Activated CD4-positive, alpha-beta T cell treated with anti-CD3 and anti-CD28 coated beads, Interleukin-2, amount 10 ng/mL, durations not matched to agents 24 days and 14 days (primary cell): ENCODE measurements at places on chromosomes 7 and 10.

- H3K4me1 ChIP-seq: peaks cover 3% of the 10 kb centered on the region
- H3K4me3 ChIP-seq: no peak overlapping the region
- peaks cover 25% of the 10 kb centered on the region for H3K27me3 ChIP-seq
- no peaks in the 10 kb centered on the region for H3K36me3 ChIP-seq
- DNase-seq: no peak
These were observed 1.8 kb upstream of the RADIL start for GRCh38 chr7:4885317-4885807.

GRCh38 chr7:101687081-101687480 is 58.0 kb upstream of the MYL10 start:
- DNase-seq: no peak
- peaks cover 4% of the 10 kb centered on the region for H3K4me1 ChIP-seq
- peaks cover 2% of the 10 kb centered on the region for H3K27me3 ChIP-seq
- no peaks in the 10 kb centered on the region for H3K36me3 ChIP-seq
- H3K27ac ChIP-seq: no peak overlapping the region
- H3K4me3 ChIP-seq: no peak overlapping the region

- H3K27ac ChIP-seq: no peak overlapping the region
- peak; percentile 36 for DNase-seq
- H3K27me3 ChIP-seq: peaks cover 69% of the 10 kb centered on the region
- H3K36me3 ChIP-seq: no peaks in the 10 kb centered on the region
- H3K4me1 ChIP-seq: peaks cover 13% of the 10 kb centered on the region
- no peak overlapping the region for H3K4me3 ChIP-seq
These were observed 1.5 kb upstream of the TSPAN12 start for GRCh38 chr7:120859459-120859858.

DNA sequence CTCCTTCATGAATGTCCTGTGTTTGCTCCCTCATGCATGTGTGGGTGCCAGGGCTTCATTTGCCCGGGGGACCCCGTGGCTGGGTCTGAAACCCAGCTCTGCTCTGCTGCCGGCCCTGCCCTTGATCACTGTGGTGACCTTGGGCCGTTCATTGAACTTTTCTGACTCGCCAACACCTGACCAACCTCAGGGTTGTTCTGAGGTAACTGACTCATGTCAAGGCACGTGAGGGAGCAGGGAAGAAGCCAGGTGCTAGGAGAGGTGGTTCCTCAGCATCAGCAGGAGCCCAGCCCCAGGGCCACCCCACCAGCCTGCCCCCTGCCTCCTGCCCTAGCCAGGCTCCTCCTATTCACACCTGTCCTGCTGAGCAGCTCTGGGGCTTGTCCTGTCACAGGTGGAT is 47.9 kb downstream of the TBATA start:
- H3K27ac ChIP-seq: no peak overlapping the region
- H3K27me3 ChIP-seq: no peaks in the 10 kb centered on the region
- H3K4me3 ChIP-seq: no peak overlapping the region
- H3K4me1 ChIP-seq: peaks cover 7% of the 10 kb centered on the region
- DNase-seq: no peak

GRCh38 chr10:980468-981093 is 7.7 kb upstream of the GTPBP4 start:
- H3K27me3 ChIP-seq: no peaks in the 10 kb centered on the region
- DNase-seq: no peak
- peaks cover 29% of the 10 kb centered on the region for H3K36me3 ChIP-seq
- H3K4me1 ChIP-seq: no peaks in the 10 kb centered on the region
- no peak overlapping the region for H3K4me3 ChIP-seq
- H3K27ac ChIP-seq: no peak overlapping the region

DNA sequence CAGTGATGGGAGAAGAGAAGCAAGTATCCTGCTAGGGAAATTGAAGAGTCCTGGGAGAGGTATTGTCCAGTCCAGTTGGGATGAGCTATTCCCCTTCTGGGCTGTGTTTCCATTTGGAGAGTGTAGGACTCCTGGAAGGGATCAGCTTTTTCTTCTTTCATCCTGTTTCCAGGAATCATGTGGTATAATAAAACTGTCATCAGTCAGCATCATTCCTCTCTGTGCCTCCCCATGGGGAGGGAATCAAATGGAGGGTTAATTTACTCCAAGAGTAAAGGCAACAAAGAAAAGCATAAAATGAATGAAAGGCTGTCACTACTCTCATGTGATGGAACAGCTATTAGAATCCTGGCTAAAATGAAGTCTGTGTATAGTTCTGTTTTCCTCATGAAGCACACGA is 429.9 kb downstream of the SORCS3 start:
- no peaks in the 10 kb centered on the region for H3K36me3 ChIP-seq
- no peaks in the 10 kb centered on the region for H3K4me1 ChIP-seq

- H3K27me3 ChIP-seq: no peaks in the 10 kb centered on the region
- no peaks in the 10 kb centered on the region for H3K4me1 ChIP-seq
- no peak overlapping the region for H3K4me3 ChIP-seq
- H3K27ac ChIP-seq: no peak overlapping the region
- DNase-seq: peak; percentile 82
These were observed 309.7 kb downstream of the CSTF2T start for GRCh38 chr10:51389415-51390321.

GRCh38 chr7:124701955-124702354 is 63.6 kb downstream of the GPR37 start:
- H3K27ac ChIP-seq: no peak overlapping the region
- H3K4me1 ChIP-seq: no peaks in the 10 kb centered on the region
- DNase-seq: no peak
- no peak overlapping the region for H3K4me3 ChIP-seq

GRCh38 chr10:13887761-13888160 is 301.0 kb downstream of the PRPF18 start:
- H3K4me1 ChIP-seq: peaks cover 5% of the 10 kb centered on the region
- peaks cover 48% of the 10 kb centered on the region for H3K27me3 ChIP-seq
- no peak overlapping the region for H3K4me3 ChIP-seq
- no peak overlapping the region for H3K27ac ChIP-seq

- no peak overlapping the region for H3K4me3 ChIP-seq
- H3K4me1 ChIP-seq: peaks cover 7% of the 10 kb centered on the region
These were observed 26.0 kb downstream of the VIPR2 start for GRCh38 chr7:159118623-159119022.

GRCh38 chr7:151113344-151114150 is 27.3 kb downstream of the AGAP3 start:
- H3K27ac ChIP-seq: no peak overlapping the region
- H3K36me3 ChIP-seq: no peaks in the 10 kb centered on the region
- no peak for DNase-seq

- no peak overlapping the region for H3K4me3 ChIP-seq
- DNase-seq: no peak
- peak overlapping the region; percentile 32 for H3K27ac ChIP-seq
- H3K4me1 ChIP-seq: peaks cover 45% of the 10 kb centered on the region
These were observed 158.0 kb upstream of the ITGB1 start for GRCh38 chr10:33115738-33116719.

DNA sequence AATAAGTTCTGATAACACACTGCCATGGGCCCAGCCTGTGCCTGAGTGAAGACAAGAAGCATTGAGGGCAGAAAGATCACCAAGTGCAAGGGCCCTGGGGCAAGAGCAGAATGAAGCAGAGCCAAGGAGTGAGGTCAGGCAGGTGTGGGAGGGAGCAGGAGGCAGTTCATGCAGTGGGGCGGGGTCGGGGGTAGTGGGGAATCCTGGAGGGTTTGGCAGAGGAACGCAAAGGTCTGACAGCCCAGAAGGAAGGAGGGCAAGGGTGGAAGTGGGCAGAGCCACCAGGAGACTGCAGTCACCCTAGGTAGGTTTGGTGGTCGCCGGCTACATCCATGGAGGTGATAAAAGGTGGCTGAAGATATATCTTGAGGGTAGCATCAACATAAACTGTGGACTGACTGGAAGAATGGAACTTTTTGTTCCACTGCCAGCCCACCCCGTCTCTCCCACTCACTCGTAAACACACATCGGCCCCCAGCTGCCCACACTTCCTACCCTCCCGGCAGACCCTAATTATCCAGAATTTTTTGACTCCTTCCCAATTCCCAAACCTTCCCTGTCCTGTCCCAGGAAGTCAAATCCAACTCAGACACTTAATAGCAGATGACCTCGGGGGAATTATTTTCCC is 172.4 kb downstream of the ARHGAP12 start:
- H3K4me1 ChIP-seq: peaks cover 23% of the 10 kb centered on the region
- no peaks in the 10 kb centered on the region for H3K27me3 ChIP-seq
- H3K4me3 ChIP-seq: no peak overlapping the region
- no peak for DNase-seq

DNA sequence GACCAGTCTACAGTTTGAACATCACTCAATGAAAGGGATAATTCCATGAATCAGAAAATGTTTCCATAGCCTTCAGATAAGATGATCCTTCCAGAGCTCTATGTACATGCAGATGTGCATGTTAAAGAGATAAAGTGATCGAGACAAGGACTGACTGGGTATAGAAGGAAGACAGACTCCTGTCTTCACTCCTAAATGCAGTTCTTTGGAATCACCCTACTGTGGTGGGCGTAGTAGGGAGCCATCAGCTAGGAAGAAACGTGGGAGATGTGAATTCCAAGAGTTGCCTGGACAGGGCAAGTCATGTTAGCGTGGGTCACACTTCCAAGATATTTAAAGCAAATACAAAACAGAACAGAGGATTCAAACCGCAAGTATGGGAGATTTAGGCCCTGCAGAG is 23.9 kb downstream of the LOXL4 start:
- H3K4me3 ChIP-seq: no peak overlapping the region
- peaks cover 49% of the 10 kb centered on the region for H3K36me3 ChIP-seq
- no peak overlapping the region for H3K27ac ChIP-seq
- DNase-seq: no peak

DNA sequence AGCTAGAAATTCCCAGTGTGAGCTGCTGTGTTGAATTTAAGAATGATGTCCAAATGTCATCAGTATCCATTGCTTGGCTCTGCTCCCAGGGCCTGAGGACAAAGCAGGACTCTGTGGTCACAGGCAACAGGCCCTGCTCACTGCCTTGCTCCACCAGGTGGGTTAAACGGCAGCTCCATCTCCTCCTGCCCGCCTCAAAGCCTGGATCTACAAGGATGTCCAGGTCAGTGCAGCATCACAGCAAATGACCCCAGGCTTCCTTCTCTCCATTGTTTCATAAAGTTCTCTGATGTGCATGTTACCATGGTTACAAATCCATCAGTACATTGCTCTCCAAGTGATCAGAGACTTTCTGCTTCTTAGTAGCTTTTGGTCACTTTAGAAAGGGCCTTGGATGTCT is 322.0 kb upstream of the ZNF32 start:
- no peaks in the 10 kb centered on the region for H3K4me1 ChIP-seq
- peaks cover 4% of the 10 kb centered on the region for H3K27me3 ChIP-seq
- H3K27ac ChIP-seq: no peak overlapping the region
- H3K36me3 ChIP-seq: no peaks in the 10 kb centered on the region
- no peak for DNase-seq
